ENCODE measurements at places on chromosomes 5 and 9.

- DNase-seq: no peak
Observed at GRCh38 chr5:127074466-127074865, 1.2 kb upstream of the C5orf63 start.

DNA sequence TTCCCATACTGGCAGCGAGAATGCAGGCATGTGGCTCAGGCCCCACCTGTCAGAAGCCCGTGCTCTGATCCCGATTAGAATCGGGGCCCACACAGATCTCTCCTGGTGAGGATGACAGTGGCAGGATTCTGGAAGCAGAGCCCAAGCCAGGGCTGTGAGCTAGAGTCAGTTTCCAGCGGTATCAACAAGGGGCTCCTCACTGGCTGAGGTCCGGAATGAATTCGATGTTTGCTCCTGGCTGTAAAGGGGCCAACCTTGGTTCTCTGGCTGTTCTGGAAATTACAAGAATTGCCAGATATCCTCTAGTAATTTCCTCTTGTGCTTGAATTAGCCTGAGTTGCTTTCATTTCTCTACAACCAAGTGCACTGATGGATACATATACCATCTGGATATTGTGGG, 129.1 kb upstream of the SPRY4 start:
- DNase-seq: no peak

DNA sequence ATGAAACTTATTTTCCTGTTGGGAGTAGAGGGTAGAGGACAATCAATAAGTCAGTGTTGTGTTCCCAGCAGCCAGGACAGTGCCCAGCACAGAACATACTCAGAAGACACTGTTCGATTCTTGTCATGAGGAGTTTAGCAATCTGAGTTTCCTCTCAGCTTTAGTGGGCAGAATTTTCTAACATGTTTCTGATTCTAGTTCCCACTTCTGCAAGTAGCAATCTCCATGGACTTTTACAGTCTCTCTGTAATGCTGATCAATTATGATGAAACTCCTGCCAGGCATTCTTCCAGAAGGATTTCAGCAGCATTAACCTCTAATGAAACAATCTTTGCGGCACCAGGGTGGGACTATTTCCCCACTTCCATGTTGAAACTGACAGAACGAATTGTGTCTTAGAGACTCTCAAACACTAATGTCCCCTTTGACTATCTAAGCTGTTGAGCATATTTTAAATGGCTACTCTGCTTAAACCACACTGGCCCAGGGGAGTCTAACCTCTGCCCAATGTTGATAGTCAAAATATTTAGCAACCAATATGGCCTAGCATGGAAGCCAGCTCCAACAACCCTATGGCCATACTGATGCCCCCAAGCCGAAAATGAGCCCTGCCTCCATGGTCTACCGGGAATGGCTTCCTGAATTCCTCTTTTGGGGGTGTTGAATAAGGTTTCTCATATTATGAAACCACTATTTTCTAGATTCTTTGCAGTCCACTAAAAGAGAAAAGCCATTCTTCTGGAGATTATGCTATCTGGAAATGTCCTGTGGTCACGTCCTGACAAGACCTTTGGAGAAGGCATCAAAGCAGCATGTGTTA, 484.3 kb downstream of the BNC2 start:
- no peak for DNase-seq

GRCh38 chr5:66669086-66669861, 73.1 kb downstream of the MAST4 start:
- no peak for DNase-seq

DNA sequence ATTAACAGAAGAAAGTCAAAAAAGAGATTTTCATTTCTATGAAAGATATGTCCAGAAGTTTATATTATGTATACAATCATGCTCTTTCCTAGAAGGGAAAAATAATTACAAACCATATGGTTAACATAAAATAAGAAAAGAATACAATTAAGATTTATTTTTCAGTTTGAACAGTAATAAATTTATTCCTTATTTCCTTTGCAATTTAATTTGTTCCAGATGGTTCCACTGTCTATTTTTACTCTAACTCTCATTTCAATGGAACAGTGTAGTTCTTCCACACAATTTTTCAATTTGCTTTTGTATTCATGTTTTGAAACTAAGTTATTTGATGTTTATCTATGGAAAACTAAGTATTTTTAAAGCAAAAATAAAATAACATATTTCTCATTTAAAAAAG, 1026.3 kb downstream of the TAF11L14 start:
- no peak for DNase-seq

DNA sequence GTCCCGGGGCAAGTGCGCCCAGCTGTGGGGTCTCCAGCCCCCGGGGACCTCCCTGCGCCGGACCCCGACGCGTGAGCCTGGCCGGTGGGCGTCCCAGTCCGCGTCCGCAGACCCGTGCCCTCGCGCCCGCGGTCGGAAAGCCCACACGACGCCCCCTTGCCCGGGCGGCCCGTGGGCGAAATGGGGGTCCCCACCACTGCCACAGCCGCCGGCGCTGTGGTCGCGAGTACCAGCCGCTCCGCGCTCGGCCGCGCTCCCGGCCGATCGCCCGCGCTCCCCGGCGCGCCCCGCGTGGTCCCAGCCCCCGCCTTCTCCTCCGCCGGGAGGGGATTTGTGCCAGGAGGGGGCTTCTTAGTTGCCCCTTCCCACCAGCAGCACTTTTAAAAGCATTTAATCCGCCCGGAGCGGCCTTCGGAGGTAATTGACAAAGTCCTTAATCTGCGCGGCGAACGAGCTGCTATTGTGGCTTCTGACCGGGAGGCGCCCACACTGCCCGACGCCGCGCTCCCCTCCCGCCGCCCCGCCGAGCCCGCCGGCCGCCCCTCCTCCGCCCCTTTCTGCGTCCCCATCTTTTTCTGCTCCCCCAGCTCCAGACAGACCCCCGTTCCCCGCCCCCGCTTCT, 469 bp upstream of the FIBCD1 start:
- no peak for DNase-seq

DNA sequence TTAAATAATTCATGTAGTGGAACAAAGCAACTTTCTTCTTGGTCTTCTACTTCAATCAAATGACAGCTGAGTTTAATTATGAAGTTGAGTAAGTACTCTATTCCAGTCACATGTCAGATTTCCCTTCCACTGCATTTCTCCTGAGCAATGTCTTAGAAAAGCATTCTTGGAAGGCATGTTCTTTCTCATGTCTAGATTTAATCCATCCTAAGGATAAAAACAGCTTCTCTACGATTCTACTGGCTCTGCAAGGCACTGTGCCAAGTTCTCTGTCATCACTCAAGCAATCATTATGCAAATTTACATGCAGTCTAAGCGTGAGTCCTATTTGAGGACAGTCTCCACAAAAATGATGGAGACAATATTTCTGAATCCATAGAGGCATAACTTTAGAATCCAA, 142.4 kb downstream of the YIPF5 start:
- DNase-seq: peak; percentile 89

- no peak for DNase-seq
Observed at GRCh38 chr5:113103330-113103729, 126.7 kb downstream of the DCP2 start.

- DNase-seq: no peak
Observed at GRCh38 chr5:156936972-156937371, 26.1 kb downstream of the TIMD4 start.

GRCh38 chr9:3495855-3496254, 29.9 kb downstream of the RFX3 start:
- no peak for DNase-seq

- no peak for DNase-seq
Observed at GRCh38 chr5:125261505-125262250, 515.2 kb upstream of the ZNF608 start.

DNA sequence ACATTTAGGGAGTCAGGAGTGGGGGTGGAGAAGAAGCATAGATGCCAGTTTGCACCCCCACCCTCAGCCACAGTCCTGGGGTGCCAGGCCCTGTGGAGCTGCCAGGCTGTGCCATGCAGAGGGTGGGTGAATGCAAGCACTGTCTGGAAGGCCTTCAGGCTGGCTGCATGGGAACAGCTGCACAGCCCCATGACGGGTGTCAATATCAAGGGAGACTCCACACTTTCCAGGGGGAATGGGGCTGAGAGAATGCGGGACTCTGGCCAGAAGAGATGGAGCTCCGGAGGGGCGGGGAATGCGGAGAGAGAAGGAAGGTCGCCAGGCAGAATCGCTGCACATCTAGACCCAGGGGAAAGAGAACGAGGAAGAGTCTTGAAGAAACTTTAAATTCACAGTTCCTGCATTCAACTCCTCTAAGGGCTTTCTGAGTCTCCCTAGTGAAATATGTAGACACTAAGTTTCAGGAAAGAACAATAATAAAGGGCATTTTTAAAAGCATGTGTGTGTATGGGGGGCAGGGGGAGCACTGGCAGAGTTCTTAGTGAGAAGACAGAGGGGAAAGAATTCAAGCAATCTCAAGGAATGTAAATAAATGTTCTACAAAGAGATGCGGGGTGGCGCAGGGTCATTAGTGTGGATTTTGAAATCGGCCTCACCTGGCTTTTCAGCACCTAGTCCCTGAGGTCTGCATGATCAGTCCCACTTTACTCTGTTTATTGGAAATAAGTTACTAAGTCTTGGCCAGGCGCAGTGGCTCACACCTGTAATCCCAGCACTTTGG, 59.1 kb downstream of the BOD1 start:
- DNase-seq: peak; percentile 84

DNA sequence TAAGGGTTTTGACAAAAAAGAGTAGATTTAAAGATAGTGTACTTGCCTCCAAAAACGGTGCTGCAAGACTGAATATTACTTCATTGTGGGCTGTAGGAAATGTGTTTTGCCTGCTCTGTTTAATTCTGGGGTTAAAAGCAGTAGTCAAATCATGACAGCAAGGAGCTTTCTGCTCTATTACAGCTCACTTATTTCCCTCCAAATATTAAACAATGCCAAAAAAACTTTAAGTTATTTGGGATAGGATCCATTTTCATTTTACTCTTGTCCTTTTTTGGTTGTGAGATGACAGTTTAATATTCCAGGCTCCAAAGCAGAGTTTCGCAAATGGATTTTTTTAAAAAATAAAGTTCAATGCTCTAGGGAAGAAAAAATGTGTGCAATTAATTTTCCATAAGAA, 340.4 kb upstream of the RGMB start:
- DNase-seq: peak; percentile 61

DNA sequence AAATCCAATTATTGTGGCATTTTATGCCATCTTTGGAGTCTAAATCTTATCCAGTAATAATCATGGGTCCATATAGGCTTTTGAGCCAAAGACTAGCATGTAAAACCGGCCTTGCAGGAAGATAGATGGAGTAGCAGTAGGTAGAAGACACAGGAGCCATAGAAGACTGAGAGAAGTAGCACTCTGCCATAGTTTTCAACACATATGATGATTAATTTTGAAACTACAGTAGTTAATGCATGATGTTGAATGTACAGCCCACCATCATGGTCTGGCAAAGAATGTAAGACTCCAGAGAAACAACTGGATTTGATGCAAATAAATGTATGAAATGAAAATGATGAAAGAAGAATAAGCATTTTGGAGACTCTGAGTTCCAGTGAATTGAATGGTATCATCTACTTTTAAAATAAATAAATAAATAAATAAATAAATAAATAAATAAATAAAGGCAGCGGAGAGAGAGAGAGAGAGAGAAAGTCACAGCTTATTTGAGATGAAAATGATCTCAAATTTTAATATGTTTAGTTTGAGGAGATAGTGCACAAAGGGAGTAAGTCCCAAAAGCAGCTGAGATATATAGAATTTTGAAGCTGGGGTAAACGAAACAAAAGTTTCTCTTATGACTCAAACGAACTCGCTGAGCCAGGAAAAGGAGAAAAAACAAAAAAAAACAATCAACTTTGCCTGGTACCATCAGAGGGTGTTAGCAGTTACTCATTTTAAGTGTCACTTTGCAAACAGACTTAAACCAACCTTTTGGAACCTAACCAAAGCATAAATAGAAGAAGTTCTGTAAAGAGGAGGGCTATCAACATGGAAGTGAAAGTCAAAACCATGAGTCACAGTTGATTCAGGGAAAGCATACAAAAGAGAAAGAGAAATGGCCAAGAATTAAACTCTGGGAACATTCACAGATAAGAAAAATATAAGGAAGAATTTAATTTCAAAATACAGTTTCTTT, 388.7 kb downstream of the CETN3 start:
- DNase-seq: peak; percentile 5
